ENCODE measurements at places on chromosomes 6 and 20. TPM values are rescaled to one million over a fixed set of nuclear protein-coding genes. Genes with fewer than 3 reads are reported as not detected.

PEDS1 gene
- total RNA-seq, result 11.2 TPM

GRCh38 chr20:56392132-56392880 is at the start of the genes AURKA and CSTF1:
Gene AURKA (minus strand): TSS chr20:56392215. CDS start chr20:56388197, 4,018 bp downstream.
Gene CSTF1 (plus strand): TSS chr20:56392645. CDS start chr20:56395553, 2,908 bp downstream.
- DNase-seq, result peak; percentile 100

DNA sequence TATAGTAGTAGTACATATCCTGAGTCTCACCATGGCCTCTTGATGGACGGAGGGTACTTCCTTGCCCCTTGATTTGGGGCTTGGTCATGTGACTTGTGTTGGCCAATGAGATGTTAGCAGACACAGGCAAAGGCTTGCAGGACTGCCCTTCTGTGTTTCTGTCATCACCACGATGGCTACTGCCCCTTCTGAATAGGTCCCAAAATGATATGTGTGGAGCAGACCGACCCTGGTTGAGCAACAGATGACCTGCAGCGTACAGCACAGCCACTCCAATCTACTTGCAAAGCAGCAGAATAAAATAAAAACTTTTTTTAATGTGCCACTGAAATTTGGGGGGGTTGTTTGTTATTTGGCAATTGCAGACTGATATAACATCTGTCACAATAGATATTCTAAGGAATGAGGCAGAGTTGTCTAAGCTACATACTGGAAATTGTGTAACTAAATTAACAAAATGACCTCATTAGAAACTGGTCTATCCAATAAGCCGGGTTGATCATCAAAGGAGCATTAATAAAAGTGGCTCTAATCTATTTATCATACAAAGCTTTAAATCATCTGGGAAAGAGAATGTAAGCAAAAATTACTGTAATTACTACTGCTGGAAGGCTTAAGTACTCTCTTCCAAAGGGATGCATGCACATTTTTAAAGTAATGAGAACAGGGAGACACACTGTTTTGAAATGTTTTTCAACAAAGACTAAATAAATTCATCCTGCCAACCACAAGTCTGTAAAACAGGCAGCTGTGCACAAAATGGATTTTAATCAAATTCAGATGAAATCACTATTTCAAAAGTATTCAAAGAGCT is 209.5 kb downstream of the KIF16B start:
- no peak for DNase-seq

GRCh38 chr20:39878809-39879208 is 810.2 kb downstream of the MAFB start:
- no peak for DNase-seq

DNA sequence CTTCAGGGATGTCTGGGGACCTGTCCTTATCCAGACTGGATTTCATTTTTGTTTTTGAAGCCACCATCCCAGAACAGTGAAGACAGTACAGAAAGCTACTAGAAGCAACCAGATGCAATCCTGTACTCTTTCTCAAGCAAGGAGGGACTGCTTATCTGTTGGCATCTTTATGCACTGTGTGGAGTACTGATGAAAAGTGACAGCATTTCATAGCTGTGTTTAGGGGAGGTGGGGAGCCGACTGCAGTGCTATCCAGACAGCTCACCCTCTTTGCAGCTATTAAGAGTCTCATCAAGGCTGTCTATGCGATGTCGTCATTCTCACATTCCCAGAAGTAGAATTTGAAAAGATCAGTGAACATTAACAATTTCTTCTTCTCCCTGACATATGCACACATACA is 5.5 kb downstream of the ZDHHC14 start:
- DNase-seq, result no peak

DNA sequence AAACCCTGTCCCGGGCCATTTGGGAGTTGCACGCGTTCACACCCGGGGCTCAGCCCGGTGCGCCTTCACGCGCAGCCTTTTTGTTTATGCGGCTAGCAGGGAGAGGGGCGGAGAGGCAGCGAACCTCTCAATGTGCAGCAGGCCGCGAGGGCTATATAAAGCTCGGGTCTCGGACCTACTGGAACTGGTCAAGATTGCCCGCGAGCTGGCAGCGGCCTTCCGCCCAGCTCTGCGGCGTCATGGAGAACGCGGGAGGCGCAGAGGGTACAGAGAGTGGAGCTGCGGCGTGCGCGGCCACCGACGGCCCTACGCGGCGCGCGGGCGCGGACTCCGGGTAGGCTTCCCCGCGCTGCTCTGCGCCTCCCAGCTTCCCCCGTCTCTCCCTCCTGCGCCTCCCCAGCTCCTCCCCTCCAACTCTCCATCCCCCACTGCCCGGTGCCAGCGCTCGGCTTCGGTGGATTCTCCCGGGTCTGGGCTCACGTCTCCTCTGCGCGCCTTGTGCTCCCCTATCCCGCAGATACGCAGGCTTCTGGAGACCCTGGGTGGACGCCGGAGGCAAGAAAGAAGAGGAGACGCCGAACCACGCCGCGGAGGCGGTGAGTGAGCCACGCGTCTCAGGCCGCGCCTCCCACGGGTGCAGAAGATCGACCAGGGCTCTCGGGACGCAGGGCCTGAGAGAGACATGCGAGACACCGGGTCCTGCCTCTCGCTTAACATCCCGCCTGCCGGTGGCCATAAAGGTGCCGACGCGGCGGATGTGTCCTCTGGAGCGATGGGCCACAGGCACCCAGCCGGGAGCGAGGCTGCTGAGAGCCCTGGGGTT is at the start of gene RIPPLY2:
RIPPLY2 (plus strand) TSS at position 183 of the 823 bp plus-strand sequence; CDS start at position 240, 57 bp downstream.
- no peak for DNase-seq

DNA sequence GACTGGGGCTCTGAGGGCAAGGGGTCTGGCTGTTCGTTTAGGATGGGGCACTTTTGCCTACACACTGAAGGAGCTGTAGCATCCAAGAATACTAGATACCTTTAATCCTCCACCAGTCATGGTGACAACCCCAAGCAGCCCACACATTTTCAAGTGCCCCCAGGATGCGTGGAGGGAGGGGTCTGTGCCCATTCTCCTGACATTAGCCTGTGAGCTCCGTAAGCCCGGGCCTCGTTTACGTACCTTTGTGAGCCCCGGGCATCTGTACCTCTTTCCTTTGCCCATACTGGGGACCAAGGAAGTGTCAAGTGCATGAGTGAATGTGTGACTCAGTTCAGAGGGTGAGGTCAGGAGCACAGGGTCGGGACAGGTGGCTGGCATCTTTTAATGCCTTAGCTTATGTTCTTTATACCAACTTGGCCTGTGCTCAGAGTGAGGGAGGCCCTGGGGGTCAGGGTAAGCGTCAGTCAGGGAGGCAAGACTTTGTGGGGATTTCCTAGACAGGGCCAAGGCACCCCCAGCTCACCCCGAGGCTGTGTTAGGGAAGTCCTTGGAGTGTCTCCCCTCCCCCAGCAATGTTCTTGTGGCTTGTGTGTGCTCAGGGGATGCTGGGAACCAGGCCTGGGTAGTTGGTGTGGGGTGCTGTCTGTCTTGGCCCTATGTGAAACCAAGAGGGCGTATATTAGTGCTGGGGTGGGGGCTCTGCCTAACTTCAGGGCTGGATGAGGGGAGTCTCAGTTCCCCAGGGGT is 12.9 kb downstream of the VEGFA start:
- DNase-seq, result no peak

DNA sequence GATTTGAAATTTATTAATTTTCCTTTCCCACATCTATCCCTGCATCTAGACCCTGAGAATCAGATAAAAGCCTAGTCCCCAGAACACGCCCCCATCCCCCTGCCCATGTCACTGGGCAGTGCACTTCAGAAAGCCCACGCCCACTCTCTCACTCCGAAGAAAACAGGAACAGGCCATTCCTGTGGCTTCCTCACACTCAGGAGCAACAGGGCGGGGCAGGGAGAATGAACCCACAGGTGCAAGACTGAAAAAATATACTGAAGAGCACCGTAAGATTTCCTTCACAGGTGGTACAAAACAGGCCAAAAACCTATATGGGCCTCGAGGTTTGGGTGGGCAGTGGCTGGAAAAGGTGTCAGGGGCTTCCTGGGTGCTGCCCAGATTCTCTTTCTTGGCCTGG is 3.4 kb downstream of the OXT start:
- no peak for DNase-seq

All from activated naive CD4-positive, alpha-beta T cell treated with anti-CD3 and anti-CD28 coated beads for 36 hours (primary cell).